ENCODE measurements at places on chromosomes 6 and 20. TPM values are rescaled to one million over a fixed set of nuclear protein-coding genes. Genes with fewer than 3 reads are reported as not detected.

Gene LKAAEAR1
- 0.34 TPM for total RNA-seq

Gene FERMT1
- not detected for total RNA-seq

- DNase-seq, result no peak
- H3K27ac ChIP-seq, result no peak overlapping the region
- no peak overlapping the region for H3K4me3 ChIP-seq
- H3K4me1 ChIP-seq, result no peaks in the 10 kb centered on the region
- peaks cover 28% of the 10 kb centered on the region for H3K27me3 ChIP-seq
These were observed 6.3 kb downstream of the EBF4 start for GRCh38 chr20:2698912-2699311.

Gene SPTLC3
- 0.05 TPM for total RNA-seq

Gene SLC12A5
- 1.7 TPM for total RNA-seq

Gene FILIP1
- total RNA-seq, result not detected

DNA sequence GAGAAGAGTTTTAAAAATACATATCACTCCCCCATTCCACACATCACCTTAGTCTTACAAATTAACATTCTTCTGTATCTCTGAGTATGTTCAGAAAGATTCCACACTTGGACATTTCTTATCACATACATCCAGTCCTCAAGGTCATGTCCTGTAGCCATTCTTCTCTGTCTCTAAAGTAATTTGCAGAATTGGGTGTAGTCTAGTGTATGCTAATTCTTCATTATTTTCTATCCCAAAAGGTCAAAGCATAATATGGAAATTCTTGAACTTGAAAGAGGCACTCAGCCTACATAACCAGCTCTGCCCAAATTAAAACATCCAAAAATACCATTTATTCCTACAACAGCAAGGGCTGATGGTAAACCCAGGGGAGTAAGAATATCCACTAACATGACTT is 286.0 kb downstream of the HAO1 start:
- H3K27ac ChIP-seq, result no peak overlapping the region
- DNase-seq, result no peak

- peaks cover 20% of the 10 kb centered on the region for H3K4me1 ChIP-seq
- DNase-seq, result no peak
- H3K4me3 ChIP-seq, result no peak overlapping the region
- H3K27me3 ChIP-seq, result peaks cover 12% of the 10 kb centered on the region
- H3K27ac ChIP-seq, result no peak overlapping the region
These were observed 13.6 kb upstream of the SLCO4A1 start for GRCh38 chr20:62628691-62629090.

Data from activated CD8-positive, alpha-beta T cell treated with anti-CD3 and anti-CD28 coated beads, Interleukin-2, amount 10 ng/mL, durations not matched to agents 7 days and 5 days (primary cell).